Stimulated activated CD8-positive, alpha-beta memory T cell treated with anti-CD3 and anti-CD28 coated beads, Interleukin-2, amount 100 ng/mL, for 48 hours (primary cell): ENCODE measurements at places on chromosomes 1 and 21.

DNA sequence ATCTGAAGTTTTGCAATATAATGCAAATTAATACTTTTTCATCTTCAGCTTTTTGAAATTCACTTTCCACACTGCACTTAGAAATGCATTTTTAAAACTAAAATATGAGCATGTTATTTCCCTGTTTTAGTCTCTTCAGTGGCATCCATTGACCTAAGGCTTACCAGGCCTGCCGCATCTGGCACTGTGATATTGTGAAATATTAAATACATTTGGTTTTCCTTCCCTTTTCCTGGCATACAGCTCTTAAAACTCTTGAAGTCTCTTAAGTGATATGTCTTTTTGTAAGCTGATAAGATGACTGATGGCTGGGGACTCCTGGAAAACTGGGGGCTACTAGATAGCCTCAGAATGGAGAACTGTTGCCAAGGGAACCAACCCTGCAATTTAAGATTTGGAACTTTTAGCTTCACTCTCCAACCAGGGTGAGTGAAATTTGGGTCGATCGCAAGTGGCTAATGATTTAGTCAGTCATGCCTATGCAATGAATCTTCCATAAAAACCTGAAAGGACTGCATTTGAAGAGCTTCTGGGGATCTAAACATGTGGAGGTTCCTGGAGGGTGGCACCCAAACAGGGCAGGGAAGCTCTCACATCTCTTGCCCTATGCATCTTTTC, 75.5 kb upstream of the PDC start:
- DNase-seq, result no peak

GRCh38 chr1:204927673-204928641, 57.3 kb downstream of the NFASC start:
- DNase-seq, result no peak

DNA sequence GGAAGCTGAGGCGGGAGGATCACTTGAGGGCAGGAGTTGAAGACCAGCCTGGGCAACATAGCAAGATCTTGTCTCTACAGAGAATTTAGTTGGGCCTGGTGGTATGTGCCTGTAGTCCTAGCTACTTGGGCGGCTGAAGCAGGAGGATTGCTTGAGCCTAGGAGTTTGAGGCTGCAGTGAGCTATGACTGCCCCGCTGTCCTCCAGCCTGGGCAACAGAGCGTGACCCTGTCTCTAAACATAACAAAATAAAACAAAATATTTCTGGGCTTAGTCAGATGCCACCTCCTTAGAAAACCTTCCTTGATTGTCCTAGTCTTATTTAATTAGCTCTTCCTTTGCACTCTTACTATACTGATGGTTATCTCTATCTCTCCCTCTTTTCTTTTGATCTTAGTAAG, 8.5 kb downstream of the TGFB2 start:
- DNase-seq, result no peak

- no peak for DNase-seq
These were observed 75.6 kb upstream of the ROR1 start for GRCh38 chr1:63698001-63698838.

DNA sequence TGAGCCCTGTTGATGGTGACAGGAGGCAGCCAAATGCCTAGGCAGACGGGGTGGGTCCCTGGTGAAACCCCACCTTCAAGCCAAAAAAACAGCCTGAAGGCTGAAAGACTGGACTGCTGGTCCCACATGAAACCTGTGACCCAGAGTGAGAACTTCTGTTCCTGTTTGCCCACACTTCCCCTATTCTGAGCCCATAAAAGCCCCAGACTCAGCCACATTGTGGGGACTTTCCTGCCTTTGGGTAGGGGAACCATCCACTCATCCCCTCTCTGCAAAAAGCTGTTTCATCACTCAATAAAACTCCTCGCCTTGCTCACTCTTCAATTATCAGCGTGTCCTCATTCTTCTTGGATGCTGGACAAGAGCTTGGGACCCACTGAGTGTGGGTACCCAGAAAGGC, 25.2 kb downstream of the HTR6 start:
- no peak for DNase-seq

DNA sequence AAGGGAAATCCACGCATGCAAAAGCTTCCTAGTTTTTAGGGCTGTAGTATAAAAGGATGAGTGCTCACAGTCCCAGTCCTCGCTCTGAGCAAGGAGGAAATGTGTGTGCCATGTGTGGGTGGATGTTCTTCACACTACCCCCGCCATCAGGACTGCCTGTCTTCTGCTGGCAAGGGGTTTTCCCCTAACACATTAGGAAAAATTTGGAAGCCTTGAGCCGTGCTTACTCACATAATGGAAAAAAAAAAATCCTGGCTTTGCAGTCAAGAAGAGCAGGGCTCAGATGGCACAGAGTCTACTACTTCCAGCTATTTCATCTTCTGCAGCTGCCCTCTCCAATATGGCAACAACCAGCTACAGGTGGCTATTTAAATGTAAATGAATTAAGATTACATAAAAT, 363.1 kb downstream of the PLPP3 start:
- DNase-seq, result no peak

GRCh38 chr1:17065666-17066065, 11.8 kb upstream of the SDHB start:
- DNase-seq, result no peak

DNA sequence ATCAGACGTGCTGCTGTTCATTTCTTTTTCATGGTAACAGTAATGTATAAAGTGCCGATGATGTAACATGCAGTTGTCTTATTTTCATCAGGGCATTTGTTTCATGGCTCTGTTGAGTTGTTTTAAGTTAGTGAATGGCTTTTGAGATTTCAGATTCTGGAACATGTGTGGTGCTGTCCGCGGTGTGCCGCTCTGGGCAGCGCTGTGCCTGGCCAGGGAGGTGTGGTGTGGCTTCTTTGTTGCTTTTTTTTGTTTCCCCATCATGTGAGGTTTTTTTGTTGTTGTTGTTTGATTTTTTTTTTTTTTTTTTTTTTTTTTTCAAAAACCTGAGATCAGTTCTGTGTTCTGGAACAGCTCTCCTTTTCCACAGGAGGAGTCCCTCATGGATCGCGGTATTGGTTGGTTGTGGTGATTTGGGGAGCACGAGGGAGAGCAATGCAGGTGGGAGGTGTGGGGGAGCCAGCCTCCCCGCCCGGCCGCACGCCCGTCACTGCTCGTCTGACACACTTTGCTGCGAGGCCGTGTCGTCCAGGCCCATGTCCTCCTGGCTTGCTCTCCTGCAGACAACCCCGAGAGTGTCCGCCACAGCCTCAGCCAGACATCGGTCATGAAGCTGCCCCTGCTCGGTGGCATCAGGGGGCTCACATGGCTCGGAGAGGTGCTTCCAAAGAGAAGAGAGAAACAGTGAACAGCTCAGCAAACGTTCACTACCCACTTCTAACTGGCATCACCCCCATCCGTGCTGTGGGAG, 33.6 kb downstream of the NTPCR start:
- DNase-seq, result no peak

DNA sequence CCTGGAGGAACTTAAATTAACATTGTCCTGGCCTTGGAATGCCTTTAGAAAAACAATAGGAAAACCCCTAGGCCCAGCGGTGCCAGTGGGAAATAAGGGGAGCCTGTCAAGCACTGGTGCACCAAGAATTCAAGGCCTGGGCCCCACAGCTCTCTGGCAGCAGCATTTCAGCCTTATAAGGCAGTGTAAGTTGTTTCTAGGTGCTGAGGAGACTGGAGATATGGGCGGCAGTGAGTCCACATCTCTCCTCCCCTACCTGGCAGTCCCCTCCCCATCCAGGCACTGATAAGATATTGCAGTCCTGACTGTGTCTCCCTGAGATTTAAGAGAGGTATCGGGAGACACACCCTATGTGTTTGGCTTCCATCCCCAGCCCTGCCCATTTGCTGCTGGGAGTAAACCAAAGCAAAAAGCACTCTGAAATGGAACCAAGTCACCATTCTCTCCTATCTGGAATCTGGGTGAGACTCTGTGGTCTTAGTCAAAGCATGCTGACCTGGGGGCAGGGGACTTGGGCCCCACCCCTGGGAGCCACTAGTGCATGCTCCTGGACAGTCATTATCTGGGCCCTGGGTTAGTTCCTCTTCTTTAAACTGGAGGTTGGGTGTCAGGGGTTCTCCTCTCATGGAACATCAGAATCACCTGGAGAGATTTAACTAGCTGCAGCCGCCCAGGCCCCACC, 30.5 kb downstream of the DEGS1 start:
- DNase-seq, result no peak

GRCh38 chr1:77347646-77348045, 65.8 kb downstream of the AK5 start:
- no peak for DNase-seq

GRCh38 chr1:84919461-84919970, 26.5 kb upstream of the LPAR3 start:
- no peak for DNase-seq

GRCh38 chr1:36977731-36978406, 56.4 kb downstream of the GRIK3 start:
- DNase-seq, result no peak

DNA sequence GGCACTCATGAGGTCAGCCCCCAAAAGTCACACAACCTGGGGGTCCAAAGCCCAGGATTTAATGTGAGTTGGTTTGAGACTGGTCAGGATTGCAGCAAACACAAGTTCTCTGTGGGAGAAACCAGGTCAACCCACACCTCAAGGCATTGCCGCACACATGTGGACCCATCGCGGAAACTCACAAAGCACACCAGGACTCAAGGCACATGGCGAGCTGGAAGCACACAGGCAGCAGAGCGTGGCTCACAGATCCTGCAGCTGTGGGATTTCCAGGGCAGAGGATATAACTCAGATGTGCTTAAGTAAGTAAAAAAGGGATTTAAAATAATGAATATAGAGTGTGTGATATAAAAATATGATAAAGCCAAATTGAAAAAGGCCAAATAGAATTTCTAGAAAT, 51.6 kb upstream of the ADARB1 start:
- DNase-seq, result no peak

DNA sequence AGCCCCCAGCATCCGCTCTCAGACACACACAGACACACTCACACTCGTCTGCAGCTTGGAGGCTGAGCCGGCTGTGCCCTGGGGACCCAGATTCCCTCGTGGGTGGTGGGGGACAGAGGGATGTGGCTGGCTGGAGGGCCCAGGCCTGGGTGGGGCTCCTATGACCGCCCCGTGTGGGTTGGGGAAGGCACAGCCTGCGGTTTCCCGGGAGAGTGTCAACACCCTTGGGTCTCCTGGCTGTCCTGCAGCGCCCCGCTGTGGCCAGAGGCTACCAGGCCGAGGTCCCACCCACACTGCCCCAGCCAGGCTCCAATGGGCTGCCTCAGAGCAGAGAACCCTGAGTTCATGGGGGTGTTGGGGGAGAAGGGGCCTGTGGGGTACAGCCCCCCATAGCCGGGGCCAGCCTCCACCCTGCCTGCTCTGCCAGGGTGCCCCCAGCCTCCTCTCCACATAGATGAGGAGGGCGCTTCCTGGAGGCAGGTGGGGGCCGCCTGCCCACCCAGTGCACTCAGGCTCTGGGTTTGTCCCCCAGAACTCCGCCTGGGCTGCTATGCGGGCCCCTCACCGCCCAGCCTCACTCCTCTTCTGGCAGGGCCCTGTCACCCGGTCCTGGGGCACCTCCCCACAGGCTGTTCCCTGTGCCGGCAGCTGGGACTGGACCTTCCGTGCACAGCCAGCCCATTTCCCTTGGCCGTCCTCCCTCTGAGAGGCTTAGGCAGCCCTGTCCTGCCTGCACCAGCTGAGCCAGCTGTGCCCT, at the start of gene TTC34:
Gene TTC34, minus strand, starts transcription at position 159 of the 757 bp plus-strand sequence. CDS start 866 bp downstream, outside the sequence.
- DNase-seq, result peak; percentile 39

DNA sequence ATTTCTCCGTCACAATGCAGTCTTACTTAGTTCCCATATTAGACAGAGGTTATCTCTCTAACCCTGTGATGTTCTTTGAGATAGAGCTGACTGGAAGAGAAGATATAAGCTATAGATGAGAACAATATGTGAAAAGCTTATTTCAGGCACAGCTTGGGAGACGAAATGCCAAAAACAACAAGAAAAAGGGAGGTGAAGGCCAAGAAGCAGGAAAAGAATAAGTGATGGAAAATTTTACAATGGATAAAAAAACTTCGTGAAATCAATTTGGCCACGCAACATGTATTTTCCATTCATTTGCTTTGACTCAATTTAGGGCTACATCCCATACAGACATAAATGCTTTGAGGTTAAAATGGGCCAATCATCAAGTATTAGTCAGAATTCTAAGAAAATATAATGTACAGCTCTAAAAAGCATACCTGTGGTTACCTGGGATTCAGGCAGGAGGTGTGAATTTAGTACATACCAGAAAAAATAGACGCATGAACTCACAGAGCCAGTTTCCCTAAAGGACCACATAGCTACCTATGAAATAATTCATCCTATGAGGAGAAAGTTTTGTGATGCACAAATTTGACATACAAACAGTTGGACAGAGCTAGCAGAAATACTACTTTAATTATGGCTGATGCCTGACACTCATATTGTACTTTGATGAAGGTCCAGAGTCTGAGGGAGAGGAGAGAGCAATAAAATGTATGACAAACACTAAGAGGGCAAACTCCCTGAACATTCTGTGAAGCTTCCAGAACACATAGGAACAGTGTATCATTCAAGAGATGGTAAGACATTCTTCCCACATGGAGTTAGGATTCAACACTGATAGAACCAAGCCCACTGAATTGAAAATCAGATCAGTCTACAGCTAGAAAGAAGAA, 12.1 kb downstream of the RGS1 start:
- no peak for DNase-seq

- DNase-seq, result no peak
These were observed 4.1 kb downstream of the KRTAP13-4 start for GRCh38 chr21:30434033-30434631.

GRCh38 chr1:59755069-59755685, 59.6 kb upstream of the HOOK1 start:
- no peak for DNase-seq

GRCh38 chr1:239739919-239740318, 351.8 kb upstream of the FMN2 start:
- no peak for DNase-seq

DNA sequence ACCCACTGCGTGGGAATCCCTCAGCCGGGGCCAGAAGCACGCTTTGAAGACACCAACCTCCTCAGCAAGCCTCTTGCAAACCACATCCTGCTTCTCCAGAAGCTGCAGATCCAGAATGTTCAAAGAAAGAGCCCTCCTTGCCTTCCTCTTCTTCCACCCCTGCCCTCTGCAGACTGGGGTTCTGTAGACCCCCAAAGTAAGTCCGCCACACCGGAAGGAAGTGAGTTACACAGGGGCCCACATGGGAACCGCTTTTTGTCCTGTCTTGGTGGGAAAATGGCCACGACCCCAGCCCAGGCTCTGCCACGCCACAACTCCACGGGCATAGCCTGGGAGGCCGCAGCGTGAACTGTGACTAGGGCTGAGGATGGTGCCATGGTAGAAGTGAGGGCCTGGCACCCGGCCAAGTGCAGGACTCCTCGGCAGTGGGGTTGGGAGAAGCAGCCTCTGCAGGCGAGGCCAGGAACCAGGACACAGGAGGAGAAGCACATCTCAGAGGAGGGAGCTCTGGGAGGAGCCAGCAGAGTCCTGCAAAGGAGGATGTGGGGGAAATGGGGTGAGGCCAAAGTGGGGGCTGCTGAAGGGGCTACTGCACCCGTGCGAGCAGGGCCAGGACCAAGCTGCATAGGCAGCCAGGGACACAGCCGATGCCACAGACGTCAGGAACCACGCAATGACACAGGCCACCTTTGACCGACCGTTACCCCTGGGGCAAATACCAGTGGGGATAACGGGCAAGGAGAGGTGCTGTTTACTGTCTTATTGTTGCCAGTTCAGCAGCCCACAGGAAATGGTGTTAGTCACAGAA, 30.9 kb downstream of the PDE9A start:
- DNase-seq, result no peak
